HepG2 (cell line): ENCODE measurements at places on chromosomes 2 and 18. TPM values are rescaled to one million over a fixed set of nuclear protein-coding genes. Genes with fewer than 3 reads are reported as not detected.

Gene CIAO1
- total RNA-seq: 99.3 and 118 TPM in 2 replicates

Gene ST6GAL2
- total RNA-seq: not detected in 2 replicates

Gene DSG3
- not detected in 2 replicates for total RNA-seq

Gene NAT8
- total RNA-seq: 1.8 and 1.9 TPM in 2 replicates

Gene DSG1
- not detected in 2 replicates for total RNA-seq

Gene SERPINB12
- total RNA-seq: not detected in 2 replicates

Gene CELF4
- not detected in 2 replicates for total RNA-seq

Gene SKOR2
- total RNA-seq: not detected in 2 replicates

Gene HOXD1
- total RNA-seq: 10.0 and 10.4 TPM in 2 replicates

GRCh38 chr2:3771576-3771975 is 68.2 kb downstream of the DCDC2C start:
- no peak overlapping the region for H3K27ac ChIP-seq
- H3K4me1 ChIP-seq: no peaks in the 10 kb centered on the region
- no peak overlapping the region for H3K4me3 ChIP-seq
- no peaks in the 10 kb centered on the region for H3K36me3 ChIP-seq

DNA sequence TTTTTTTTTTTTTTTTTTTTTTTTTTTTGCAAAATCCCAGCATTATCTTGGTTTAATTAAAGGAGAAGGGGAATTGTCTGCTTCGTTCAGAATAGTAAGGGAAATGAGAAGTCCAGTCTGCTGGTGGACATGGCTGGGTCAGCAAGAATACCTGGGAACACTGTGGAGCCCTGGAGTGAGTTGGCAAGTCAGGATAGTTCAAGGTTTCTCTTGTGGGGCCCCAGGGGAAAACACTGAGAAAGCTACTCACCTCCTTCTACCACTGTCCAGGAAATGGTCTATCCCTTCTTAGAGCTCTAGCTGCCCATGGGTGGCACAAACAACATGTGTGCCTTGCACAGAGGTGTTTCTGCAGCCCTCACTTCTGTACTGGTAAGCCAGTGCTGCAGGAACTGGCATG is 169.1 kb upstream of the SIX2 start:
- H3K4me1 ChIP-seq: no peaks in the 10 kb centered on the region
- no peaks in the 10 kb centered on the region for H3K36me3 ChIP-seq
- 0 out of 2 replicates have a peak, but pooled peaks cover 1% of the 10 kb centered on the region for H3K27me3 ChIP-seq
- no peak for DNase-seq
- H3K4me3 ChIP-seq: no peak overlapping the region

DNA sequence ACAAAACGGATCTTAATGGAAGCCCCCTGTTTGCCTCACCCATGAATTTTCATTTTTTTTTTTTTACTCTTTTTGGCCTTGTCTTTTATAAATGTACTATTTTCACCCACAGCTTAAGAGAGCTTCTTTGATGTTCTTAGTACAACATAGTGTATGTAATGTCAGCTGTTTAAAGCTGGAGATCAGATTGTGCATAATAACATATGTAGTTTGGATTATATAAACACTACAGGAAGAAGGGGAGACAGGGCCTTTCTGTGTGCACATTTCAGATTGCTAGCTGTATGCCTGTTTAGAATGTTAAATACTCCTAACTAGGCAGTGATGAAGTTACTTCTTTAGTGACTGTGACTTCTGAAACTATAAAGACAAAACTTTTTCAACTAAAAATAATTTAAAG is 2.1 kb upstream of the TANC1 start:
- peaks cover 29% of the 10 kb centered on the region for H3K4me1 ChIP-seq
- H3K27me3 ChIP-seq: peaks cover 50% of the 10 kb centered on the region
- no peak overlapping the region for H3K4me3 ChIP-seq
- H3K27ac ChIP-seq: no peak overlapping the region
- no peaks in the 10 kb centered on the region for H3K36me3 ChIP-seq

- no peaks in the 10 kb centered on the region; the same call in 2 of the 3 replicates for H3K36me3 ChIP-seq
- H3K4me3 ChIP-seq: no peak overlapping the region
- H3K27me3 ChIP-seq: no peaks in the 10 kb centered on the region
- DNase-seq: no peak
- no peak overlapping the region for H3K27ac ChIP-seq
These were observed 5.8 kb upstream of the UCN start for GRCh38 chr2:27313882-27314645.

DNA sequence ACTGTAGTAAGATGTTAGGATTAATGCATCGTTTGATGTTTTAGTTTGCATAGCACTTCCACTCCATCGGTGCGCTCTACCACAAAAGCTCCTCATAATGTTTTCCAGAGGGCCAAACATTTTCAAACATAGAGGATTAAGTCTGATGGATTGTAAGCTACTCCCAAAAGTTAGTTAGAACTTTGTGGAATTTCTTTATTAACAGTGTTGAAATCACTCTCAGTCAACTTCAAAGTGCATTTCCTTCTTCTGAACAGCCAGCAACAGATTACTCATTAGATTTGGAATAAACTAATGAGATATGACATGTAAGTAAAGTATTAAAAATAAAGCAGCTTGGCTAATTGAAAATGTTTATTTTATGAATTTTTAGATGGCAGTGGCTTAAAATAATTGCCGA is 30.1 kb upstream of the CTAGE1 start:
- H3K36me3 ChIP-seq: no peaks in the 10 kb centered on the region
- DNase-seq: no peak
- H3K4me3 ChIP-seq: no peak overlapping the region

DNA sequence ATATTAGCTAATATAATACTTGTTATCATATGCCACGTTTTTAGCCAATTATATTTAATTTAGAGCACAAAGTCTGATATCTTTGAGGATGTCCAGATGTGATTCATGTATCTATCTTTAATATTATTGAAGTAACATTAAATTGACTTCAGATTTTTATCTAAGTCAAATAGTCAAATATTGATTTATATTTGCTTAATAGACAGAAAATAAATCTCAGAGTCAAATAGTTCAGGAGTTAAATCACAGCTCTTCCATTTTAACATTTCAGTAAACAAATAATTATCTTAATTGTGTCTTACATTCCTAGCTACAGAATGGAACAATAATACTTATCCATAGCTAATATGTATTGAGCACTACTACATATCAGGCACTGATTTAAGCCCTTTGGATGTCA is 379.4 kb upstream of the UBE2E3 start:
- no peak overlapping the region for H3K4me3 ChIP-seq
- H3K27ac ChIP-seq: no peak overlapping the region
- H3K36me3 ChIP-seq: no peaks in the 10 kb centered on the region
- no peak for DNase-seq
- H3K27me3 ChIP-seq: no peaks in the 10 kb centered on the region

DNA sequence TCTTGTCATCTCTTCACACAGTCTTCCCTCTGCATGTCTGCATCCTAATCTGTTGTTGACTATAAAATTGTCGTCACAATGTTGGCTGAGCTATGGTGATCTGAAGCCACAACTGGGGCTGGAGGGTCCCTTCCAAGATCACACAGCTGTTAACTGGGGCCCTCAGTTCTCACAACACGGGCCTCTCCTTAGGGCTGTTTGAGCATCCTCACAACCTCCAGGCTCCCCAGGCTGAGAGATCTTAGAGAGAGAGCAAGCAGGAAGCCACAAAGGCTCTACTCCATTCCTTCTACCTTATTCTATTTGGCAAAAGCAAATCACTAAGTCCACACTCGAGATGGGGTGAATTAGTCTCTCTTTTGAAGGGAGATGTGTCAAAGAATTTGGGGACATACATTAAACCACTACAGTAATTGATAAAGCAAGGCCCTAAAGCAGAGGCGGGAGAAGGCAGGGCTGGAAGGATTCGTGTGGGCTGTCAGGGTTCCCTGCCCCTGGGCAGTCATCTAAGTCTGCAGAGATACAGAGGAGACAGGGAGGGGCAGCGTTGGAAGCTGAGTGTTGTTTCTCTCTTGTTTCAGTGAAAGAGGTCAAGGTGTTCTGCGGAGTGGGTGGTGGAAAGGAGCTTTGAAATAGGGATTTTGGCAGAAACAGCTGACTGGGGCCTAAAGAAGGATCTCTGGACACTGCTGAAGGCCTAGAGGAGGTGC is 15.9 kb downstream of the MYO7B start:
- peaks cover 34% of the 10 kb centered on the region; the same call in 2 of the 3 replicates for H3K27me3 ChIP-seq
- H3K4me3 ChIP-seq: no peak overlapping the region
- H3K4me1 ChIP-seq: no peaks in the 10 kb centered on the region
- DNase-seq: no peak
- no peak overlapping the region for H3K27ac ChIP-seq
- no peaks in the 10 kb centered on the region for H3K36me3 ChIP-seq

GRCh38 chr2:213232649-213233437 is 51.4 kb upstream of the SPAG16 start:
- H3K4me1 ChIP-seq: peaks cover 7% of the 10 kb centered on the region
- H3K4me3 ChIP-seq: no peak overlapping the region
- no peaks in the 10 kb centered on the region for H3K36me3 ChIP-seq
- no peaks in the 10 kb centered on the region for H3K27me3 ChIP-seq
- no peak overlapping the region for H3K27ac ChIP-seq

DNA sequence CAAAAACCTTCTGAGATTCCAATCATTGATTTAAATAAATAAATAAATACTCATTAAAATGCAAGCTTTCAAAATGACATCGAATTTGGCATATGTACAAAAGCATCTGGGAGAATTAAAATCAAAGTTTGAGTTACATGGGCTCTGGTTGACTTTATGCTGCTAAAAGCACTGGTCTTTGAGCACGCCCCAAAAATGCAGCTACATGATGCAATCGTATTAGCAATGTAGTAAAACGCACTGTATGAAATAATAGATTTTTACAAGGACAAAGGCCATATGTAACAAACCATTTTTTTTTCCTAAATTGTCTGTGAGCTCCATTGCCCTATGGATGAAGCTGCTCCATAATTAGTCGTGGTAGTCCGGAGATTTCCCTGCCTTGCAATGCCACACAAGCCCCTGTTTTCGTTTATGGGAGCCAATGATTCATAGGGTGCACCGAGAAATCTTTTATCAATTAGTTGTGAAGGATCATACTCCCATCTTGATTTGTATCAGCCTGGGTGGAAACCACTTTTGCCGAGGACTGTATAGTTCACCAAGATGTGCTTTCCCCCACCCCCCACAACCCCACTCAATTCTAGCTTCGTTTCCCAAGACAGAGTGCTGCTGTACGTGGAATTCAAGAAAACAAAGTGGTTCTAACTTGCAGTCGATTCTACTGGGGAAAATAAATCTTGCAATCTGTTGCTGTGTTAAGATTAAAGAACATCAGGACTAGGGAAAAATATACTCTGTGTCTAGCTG is 268.4 kb downstream of the IRS1 start:
- no peaks in the 10 kb centered on the region for H3K36me3 ChIP-seq
- DNase-seq: no peak

GRCh38 chr2:61662990-61663389 is 124.8 kb upstream of the XPO1 start:
- peaks cover 26% of the 10 kb centered on the region for H3K4me1 ChIP-seq
- DNase-seq: no peak
- H3K27ac ChIP-seq: no peak overlapping the region
- H3K4me3 ChIP-seq: no peak overlapping the region

DNA sequence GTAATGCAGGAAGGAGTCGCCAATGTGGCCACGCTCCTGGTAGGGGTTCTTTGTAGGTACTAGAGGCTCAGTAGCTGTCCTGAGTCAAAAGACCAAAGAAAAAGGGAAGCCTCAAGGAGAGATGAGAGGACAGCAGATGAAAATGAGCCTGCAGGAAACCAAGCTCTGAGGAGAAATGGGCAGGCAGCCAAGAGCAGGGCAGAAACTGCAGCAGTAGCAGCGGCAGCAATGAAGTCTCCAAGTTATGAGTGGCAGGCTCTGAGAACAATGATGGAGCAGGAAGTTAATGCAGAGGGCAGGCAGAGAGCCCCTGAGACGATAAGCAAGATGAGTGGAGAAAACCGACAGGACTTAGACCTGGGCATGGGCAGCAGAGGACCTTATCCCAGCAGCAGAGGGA is 48.2 kb upstream of the TMEM200C start:
- no peak for DNase-seq
- H3K4me1 ChIP-seq: no peaks in the 10 kb centered on the region
- no peaks in the 10 kb centered on the region for H3K27me3 ChIP-seq
- H3K4me3 ChIP-seq: no peak overlapping the region

GRCh38 chr2:59910166-59910565 is 643.3 kb downstream of the BCL11A start:
- 0 out of 3 replicates have a peak, but pooled peaks cover under 1% of the 10 kb centered on the region for H3K27me3 ChIP-seq
- H3K4me1 ChIP-seq: no peaks in the 10 kb centered on the region
- no peaks in the 10 kb centered on the region for H3K36me3 ChIP-seq

DNA sequence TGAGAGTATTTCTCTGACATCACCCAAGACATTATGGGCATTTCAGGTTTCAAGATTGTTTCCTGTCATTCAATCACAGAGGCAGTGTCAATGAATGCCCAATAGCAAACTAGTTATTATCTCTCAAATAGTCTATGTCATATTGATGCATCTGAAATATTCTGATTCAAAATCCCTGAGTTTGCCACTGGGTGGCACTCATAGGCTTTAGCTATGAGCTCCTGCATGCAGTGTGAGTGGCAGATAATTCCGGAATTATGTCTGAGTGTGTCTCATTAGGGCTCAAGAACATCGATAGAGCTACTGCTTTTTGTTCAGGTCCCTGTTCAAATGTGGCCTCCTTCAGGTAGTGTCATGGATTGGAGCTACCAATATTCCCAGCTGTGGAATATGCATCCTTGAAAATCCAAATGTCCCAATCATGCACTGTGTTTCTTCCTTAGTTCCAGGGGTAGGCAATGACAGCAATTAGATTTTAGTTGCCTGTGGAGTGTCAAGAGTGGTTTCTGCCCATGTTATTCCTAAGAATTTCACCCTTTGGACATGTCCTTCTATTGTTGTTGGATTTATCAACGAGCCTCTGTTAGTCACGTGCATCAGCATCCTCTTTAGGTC is 7.8 kb upstream of the OR6B3 start:
- H3K4me3 ChIP-seq: no peak overlapping the region
- H3K27me3 ChIP-seq: peaks cover 16% of the 10 kb centered on the region
- peak; percentile 57 for DNase-seq
- H3K36me3 ChIP-seq: no peaks in the 10 kb centered on the region

DNA sequence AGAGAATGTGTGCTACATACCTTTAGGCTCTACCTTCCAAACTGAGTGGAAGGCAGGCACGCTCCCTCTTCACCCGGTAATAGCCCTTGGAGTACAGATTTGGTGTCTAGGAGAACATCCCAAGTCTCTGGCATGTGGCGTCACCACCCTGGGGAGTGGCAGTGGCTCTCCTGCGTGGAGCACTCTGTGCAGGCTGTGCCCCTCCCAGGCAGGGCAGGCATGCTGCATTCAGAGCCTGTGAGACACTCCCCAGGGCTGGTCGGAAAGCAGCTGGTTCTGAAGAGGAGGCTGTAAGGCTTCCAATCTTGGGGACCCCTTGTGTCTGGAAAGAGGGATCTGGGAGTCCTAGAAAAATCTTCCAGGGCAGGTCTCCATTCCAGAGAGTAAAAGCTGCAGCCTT is 193.3 kb downstream of the ANKRD30B start:
- H3K36me3 ChIP-seq: no peaks in the 10 kb centered on the region
- H3K4me1 ChIP-seq: no peaks in the 10 kb centered on the region
- H3K27ac ChIP-seq: no peak overlapping the region
- H3K4me3 ChIP-seq: no peak overlapping the region
- no peaks in the 10 kb centered on the region for H3K27me3 ChIP-seq

GRCh38 chr2:30492619-30493018 is 45.6 kb downstream of the LCLAT1 start:
- no peak overlapping the region for H3K4me3 ChIP-seq
- no peaks in the 10 kb centered on the region for H3K27me3 ChIP-seq
- H3K4me1 ChIP-seq: peaks cover 5% of the 10 kb centered on the region; the same call in 1 of the 2 replicates
- DNase-seq: no peak
- H3K36me3 ChIP-seq: no peaks in the 10 kb centered on the region
